ENCODE measurements at places on chromosomes 7 and 10.
A peak's percentile ranks its signal among the peaks of the same experiment; 100 is the strongest.

DNA sequence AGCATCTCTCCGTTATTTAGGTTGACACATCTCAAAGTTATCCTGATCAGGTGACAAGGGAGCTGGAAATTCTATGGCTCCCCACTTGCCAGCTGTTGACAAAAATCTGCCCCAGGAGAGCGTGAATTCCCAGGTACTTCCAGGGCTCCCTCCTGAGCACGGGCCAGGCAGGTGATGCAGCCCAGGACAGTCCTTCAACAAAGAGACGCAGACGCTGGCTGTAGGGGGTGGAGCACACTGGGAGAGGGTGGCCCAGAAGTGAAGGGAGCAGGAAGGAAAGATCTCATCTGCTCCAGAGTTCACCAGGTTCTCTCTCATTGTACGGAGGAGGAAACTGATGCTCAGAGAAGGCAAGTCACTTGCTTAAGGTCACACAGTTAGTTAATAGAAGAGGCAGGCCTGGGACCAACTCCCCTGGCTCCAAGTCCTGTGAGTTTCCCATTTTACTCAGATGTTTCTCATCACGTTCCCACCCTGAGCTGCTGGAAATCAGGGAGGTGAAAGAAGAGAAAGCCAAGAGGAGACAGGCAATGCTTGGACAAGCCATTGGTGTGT, 41.0 kb upstream of the CHST3 start:
- peak; percentile 24 for DNase-seq

GRCh38 chr7:106604303-106604924, 56.5 kb downstream of the CCDC71L start:
- DNase-seq = no peak

DNA sequence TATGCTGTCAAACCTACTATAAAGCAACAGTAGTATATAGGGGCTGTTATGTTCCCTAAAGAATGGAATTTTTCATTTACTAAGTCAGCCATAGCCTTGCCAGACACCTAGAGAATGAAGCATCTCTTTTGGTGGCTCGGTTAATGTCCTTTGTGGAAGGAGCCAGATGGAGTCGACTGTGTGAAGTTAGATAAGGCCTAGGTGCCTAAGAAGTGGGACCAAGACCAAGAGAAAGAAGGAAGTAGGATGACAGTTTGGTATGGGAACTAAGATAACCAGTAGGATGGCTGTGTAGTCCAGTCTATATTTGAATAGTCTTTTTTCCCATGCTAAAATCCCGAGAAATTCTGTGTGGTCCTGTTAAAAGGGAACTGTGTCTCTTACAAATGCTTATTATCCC, 62.2 kb downstream of the REEP3 start:
- no peak for DNase-seq

- DNase-seq = no peak
These were observed 8.5 kb upstream of the JAKMIP3 start for GRCh38 chr10:132057191-132057681.

DNA sequence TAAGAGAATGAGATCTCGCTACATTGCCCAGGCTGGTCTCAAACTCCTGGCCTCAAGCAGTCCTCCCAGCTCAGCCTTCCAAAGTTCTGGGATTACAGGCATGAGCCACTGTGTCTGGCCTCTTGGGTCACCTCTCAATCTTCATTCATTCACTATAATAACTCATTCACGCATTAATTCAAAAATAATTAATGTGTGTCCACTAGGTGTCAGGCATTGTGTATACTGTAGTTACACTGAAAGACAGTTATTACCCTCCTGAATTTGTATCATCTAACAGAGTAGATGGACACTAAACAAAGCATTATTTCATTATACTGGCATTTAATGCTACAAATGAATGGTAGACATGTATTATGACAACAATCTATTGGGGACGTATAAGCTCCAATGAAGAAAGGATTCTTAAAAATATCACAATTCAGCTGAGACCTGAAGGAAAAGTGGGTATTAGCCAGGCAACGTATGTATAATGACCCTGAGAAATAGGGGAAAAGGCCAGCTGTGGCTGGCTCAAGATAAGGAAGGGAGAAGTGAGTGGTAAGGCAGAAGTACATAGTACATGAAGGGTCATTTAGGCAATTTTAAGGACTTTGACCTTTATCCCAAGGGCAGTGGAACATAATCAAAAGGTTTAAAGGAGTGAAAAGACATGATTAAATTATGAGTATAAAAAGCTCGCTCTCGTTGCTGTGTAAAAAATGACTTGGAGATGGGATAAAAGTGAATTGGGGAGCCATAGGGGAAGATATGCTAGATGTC, 150.7 kb downstream of the BTAF1 start:
- no peak for DNase-seq

- DNase-seq = no peak
These were observed 214.5 kb downstream of the SNX13 start for GRCh38 chr7:17725821-17726220.

- no peak for DNase-seq
These were observed 14.1 kb downstream of the MICU1 start for GRCh38 chr10:72611783-72612182.

DNA sequence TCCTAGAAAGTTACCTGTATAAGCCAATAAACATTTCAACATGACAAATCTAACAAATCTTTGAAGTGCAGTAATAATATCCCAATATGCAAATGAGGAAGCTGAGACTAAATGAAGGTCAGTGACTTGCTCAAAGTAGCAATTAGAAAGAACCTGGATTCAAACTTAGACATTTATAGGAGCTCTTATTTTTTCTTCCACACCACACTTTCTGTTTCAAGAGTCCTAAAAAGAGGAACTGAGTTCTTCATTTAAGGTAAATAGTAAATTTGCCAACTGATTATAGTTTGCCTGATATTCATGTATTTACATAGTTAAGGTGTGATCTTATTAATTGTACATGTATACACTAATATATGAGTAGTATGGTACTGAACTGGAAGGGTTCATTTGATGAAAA, 44.0 kb downstream of the KLHDC10 start:
- no peak for DNase-seq

Data from iPS-NIHi11 (cell line).